ENCODE measurements at places on chromosomes 13 and 19. TPM values are rescaled to one million over a fixed set of nuclear protein-coding genes. Genes with fewer than 3 reads are reported as not detected.

GRCh38 chr19:14473073-14473977, 1.8 kb downstream of the PTGER1 start:
- peak; percentile 31 for DNase-seq

GRCh38 chr19:5694956-5695648, 5.0 kb downstream of the RPL36 start:
- no peak for DNase-seq

DNA sequence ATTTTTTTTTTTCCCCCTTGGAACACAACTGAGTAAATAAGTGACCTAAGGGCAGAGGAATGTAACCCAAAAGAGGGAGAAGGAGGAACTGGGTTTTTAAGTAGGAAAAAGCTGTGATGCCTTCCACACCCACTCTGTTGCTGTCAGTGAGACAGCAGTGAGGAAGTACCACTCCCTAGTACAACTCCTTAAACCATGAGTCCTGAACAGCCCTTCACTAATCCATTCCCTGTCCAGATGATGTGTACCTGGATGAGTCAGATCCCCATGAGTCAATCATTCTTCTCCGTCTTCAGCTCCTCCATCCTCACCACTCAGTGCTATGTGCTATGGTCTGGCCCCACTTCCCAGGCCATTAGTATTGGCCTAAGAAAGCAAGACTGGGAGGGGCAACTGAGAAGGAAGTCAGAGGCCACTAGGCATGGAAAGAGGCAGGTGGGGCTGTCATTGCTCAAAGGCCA, 12.9 kb upstream of the CXCL17 start:
- DNase-seq, result no peak

- no peak for DNase-seq
These were observed 32.5 kb downstream of the ZNF567 start for GRCh38 chr19:36719687-36720556.

DNA sequence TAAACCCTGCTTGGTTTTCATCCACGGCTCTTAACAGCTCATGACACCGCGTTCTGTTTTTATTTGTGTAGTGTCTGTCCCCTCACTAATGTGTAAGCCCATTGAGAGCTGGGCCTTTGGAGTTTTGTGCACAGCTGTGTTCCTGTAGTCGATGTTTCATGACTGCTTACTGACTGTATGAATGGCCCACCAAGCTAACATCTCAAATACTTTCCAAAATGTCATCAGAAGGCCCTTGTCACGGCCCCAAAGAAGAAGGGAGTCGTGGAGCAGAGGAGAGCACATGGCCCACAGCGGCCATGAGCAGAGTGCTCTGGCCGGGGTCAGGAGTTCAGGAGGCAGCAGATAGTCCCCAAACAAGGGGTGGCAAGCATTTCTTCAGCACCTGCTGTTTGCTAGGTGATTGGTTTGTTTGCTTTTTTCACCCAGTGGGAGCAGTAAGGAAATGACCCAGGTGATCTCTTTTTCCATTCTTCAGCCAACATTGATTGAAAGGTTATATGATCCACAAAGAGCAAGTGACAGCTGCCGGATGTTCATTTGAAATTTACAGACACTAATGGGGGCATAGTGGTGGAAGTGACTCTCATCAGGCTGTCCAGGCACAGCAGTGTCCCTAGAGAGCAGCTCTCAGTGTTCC, 315.2 kb downstream of the ATP8A2 start:
- no peak for DNase-seq

The LIPE gene
- total RNA-seq, result 11.7 TPM

The PRTN3 gene
- 0.73 TPM for total RNA-seq

Measured in natural killer cell (primary cell).